Activated CD4-positive, alpha-beta T cell treated with anti-CD3 and anti-CD28 coated beads for 4 hours (primary cell): ENCODE measurements at places on chromosomes 6 and 20.

- no peak for DNase-seq
Observed at GRCh38 chr6:35219683-35220326, 6.0 kb downstream of the SCUBE3 start.

DNA sequence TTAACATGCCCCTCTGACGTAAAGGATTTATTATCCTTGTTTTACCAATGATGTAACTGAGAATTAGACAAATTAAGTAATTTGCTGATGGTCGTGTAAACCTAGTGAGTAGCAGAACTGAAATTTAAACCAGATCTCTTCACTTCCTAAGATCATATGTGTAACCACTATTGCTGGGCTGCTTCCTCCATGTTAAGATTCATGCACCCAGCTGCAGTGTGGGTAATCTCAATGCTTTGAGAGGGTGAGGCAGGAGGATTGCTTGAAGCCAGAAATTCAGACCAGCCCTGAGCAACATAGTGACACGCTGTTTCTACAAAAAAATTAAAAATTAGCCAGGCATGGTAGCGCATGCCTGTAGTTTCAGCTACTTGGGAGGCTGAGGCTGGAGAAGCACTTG, 97.9 kb downstream of the L3MBTL3 start:
- DNase-seq: no peak

- DNase-seq: no peak
Observed at GRCh38 chr6:154488248-154488593, 22.3 kb downstream of the CNKSR3 start.

GRCh38 chr20:420166-420620, 12.1 kb downstream of the RBCK1 start:
- DNase-seq: no peak

GRCh38 chr6:52551483-52552277, 25.2 kb downstream of the TRAM2 start:
- DNase-seq: no peak

GRCh38 chr6:90677440-90677839, 90.6 kb upstream of the MAP3K7 start:
- no peak for DNase-seq

- no peak for DNase-seq
Observed at GRCh38 chr6:154732538-154733182, 556 bp upstream of the SCAF8 start.

GRCh38 chr20:64003960-64004725, 23.2 kb downstream of the PRPF6 start:
- no peak for DNase-seq

DNA sequence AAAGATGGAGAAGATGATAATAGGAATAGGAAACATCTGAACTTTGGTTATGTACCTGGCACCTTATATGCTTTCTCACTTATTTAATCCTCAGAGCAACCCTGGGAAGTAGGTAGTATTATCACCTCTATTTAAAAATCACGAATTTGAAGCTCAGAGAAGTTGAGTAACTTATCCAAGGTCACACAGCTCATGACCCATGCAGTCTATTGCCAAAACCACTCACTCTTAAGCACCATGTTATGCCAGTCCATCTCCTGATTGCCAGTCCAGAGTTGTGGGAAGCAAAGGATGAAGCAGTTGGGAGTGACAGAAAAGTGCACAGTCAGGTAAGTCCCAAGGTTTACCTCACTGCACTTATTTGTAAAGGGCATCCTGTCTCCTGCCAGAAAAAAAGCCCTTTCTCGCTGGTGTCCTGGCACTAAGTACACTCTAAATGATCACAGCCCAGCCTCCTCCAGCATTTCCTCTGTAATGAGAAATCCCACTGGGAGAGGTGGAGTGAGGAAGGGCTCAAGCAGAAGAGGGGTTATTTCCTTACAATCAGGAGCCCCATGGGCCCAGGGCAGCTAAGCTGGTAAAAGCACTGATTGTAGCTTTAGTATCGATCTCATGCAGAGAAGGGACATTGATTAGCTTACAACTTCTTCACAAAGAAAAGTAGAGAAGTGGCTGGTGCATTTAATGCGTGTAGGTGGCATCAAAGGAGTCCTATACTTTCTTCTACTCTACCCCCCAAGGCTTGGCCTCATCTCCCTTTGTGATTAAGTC, 21.3 kb upstream of the SCGN start:
- DNase-seq: no peak

DNA sequence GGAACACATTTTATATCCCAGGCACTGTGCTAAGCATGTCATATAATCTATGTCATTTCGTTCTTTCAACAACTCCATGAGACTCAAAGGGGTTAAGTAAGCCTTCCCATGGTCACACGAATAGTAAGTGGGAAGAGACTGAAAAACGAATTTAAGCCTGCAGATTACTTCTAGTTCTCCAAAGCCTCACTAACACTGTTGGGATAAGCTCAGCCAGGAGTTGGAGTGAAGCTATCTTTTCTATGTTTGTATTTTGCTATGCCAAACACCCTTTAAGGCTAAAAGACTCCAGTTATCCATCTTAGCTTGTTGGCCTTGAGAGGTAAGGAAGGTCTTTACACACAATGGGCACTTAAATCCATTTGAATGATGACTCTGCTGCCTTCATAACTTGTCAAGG, 148.1 kb upstream of the UST start:
- DNase-seq: no peak

GRCh38 chr20:32116079-32116521, 6.6 kb downstream of the TM9SF4 start:
- DNase-seq: no peak

DNA sequence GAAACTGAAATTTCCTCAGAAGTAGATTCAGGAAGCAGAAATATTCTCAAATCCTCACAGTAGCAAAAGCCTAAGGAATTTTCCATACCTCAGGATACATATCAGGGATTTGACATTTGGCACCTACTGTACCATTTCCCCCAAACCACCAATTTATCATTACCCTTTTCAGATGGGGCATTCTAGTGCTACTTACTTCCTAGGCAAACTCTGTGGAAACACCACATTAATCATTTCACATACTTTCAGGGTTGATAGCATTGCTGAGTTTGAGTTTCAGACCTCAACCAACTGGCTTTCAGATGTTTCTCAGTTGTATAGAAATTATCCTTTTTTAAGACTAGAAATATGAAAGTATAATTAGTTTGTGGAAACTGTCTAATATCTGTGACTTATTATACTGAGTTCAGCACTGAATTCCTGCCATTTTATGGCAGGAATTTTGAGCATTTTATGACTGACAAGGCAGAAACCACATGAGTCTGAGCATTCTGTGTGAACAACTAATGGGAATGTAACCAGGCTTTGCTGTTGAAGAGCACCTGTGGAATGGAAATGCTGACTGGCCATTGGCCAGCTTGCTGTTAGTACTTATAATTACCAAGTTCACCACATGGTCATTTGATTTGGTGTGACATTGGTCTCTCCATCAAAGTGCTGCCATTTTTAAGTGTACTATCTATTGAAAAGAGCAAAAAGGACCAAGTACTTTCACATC, 35.1 kb upstream of the IRAK1BP1 start:
- no peak for DNase-seq

GRCh38 chr6:107684996-107685395, 139.1 kb downstream of the SCML4 start:
- DNase-seq: no peak

- no peak for DNase-seq
Observed at GRCh38 chr6:112501705-112502104, 154.6 kb downstream of the RFPL4B start.

DNA sequence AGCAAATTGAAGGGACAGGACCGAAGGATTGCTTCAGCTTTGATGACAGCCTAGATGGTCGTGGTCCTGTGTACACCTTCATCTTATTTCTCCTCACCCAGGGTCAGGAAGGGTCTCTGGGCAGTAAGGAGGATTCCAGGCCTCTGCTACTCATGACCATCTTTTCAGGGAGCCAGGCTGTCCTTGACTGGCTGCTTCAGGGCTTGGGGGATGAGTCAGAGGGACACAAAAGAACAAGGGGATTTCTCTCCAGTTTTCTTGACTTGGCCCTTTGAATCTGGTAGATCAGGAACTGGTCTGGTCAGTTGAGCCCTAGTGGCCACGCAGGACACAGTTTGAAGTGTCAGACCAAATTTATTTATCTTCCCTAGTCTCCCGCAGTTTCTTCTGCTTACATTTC, 402.1 kb upstream of the CHD6 start:
- no peak for DNase-seq

- no peak for DNase-seq
Observed at GRCh38 chr20:24810676-24811407, 138.2 kb upstream of the CST7 start.

- peak; percentile 46 for DNase-seq
Observed at GRCh38 chr20:43963872-43964791, 49.5 kb downstream of the TOX2 start.

DNA sequence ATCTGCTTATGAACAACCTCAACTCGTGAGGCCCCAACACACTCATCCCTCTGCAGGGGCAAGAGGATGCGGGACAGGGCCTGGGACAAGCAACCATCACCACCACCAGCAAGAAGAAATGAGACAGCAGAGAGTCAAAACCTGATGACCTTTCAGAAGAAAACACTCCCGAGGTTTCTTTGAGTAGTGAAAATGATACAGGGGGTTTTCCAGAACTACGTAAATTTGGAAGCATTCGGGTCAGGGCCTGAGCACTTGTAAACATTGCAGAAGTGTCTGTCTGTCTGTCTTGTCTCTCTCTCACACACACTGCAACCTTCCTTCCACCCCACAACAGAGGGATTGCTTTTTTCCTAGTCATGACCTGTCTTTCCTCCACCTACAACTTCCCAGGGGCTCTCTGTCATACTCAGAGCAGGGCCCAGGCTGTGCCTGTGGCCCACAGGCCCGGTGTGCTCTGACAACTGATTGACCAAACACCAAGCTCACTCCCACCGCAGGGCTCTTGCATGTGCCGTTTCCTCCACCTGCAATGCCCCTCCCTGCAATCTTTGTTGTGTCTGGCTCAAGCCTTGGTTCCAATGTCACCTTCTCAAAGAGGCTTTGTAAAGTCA, 90.9 kb downstream of the BMP7 start:
- no peak for DNase-seq

- DNase-seq: no peak
Observed at GRCh38 chr20:39899881-39900280, 789.2 kb downstream of the MAFB start.
